Muscle of arm (tissue), 14 donors: ENCODE measurements at places on chromosomes 4 and X.

GRCh38 chrX:149825424-149825823 lies 43.7 kb downstream of the MAGEA9 start:
- DNase-seq, result no peak

GRCh38 chr4:70681704-70682103 lies 6.6 kb upstream of the UTP3 start:
- DNase-seq, result no peak

GRCh38 chr4:130395871-130396270 lies 1299.9 kb downstream of the C4orf33 start:
- no peak for DNase-seq

- DNase-seq, result no peak
Measured at GRCh38 chr4:11748164-11748872, 319.6 kb upstream of the HS3ST1 start.

DNA sequence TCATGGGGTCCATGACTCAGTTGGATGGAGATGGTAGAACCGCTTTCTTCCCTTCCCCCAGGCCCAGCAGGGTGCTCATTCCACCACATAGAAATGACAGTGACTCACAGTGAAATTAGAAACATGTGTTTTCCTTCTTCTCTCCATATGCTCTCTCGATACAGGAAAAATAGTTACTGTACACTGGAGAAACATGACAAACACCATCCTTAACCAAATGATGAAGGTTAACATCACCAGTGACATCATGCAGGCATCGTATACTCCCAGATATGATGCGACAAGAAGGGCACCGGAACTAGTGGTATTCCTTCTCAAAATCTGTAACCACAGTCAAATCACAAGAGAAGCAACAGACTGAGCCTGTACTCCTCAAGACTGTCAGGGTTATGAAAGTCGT lies 11.7 kb upstream of the RAB40A start:
- DNase-seq, result no peak

- peak; percentile 26 for DNase-seq
Measured at GRCh38 chrX:107629540-107629909, 1.2 kb downstream of the PRPS1 start.

DNA sequence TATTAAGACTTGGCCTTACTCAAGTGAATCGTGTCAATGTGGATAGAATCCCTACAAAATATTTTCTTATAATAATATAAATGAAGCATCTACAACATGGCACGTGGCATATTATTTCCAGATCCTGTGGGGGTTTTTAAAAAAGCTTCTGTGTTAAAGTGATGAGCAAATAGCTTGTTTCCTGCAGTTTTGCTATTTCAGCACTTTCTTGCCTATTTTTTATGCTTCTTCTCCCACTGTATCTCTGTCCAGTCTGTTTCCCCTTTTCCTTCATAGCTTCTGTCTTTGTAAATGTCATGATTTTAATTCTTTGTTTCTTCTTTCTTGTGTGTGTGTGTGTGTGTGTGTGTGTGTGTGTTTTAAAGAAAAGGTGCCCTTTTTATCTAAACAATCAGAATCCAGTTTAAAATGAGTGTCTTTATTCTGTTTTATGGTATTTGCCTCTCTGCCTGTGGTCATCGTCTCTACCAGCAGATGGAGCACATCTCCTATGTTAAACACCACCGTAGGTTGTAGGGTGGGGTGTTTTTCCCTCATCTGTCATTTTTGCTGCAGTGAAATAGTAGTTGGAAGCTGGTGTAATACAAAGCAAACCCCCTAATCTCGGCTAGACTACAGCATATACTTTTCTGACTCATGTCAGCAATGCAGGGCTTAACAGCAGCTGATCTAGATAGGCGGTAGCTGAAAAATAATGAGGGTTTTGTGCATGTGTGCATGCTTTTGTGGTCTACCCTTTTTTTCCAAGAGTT lies 33.1 kb downstream of the FTHL17 start:
- DNase-seq, result peak; percentile 55

DNA sequence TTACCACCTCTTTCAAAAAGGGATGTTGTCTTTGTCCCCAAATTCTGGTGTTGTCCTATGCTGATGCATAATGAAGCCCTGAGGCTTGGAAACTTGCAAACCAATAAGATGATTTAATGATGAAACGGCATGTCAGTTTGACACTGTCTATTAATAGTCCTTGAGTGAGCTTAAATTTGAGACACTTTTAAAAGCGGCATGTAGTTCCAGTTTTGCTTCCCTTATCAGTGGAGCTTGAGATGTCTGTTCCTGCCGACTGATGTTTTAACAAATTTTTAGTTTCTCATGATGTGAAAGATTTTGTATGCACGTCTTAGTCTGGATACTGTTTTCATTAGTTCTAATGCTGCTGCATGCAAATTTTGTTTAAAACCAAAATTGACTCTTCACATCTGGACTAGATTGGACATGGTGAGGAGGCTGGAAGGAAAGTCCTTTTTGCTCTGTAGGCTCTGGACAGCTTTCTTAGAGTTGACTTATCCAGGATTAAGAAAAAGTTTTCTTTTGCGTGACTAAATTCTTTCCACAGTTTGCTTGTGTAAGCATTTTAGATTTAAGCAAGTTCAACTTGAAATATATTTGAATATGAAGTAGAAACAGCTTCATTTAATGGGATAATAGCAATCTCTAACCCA lies 11.7 kb downstream of the C1GALT1C1 start:
- no peak for DNase-seq

DNA sequence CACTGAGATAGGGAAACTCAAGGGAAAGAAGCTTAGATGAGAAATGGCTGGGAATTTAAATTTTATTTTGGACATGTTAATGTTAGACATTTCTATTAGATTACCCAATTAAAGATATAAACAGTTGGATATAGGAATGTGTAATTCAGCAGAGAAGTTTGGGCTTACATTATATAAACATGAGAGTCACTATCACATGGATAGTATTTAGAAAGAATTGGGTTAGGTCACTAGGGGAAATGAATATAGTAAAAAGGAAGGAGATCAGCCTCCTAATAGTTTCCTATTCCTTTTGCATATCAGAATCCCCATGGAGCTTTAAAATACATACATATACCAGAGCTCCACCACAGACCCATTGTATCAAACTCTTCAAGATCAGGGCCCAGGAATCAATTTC lies 19.6 kb upstream of the CXCL5 start:
- no peak for DNase-seq

DNA sequence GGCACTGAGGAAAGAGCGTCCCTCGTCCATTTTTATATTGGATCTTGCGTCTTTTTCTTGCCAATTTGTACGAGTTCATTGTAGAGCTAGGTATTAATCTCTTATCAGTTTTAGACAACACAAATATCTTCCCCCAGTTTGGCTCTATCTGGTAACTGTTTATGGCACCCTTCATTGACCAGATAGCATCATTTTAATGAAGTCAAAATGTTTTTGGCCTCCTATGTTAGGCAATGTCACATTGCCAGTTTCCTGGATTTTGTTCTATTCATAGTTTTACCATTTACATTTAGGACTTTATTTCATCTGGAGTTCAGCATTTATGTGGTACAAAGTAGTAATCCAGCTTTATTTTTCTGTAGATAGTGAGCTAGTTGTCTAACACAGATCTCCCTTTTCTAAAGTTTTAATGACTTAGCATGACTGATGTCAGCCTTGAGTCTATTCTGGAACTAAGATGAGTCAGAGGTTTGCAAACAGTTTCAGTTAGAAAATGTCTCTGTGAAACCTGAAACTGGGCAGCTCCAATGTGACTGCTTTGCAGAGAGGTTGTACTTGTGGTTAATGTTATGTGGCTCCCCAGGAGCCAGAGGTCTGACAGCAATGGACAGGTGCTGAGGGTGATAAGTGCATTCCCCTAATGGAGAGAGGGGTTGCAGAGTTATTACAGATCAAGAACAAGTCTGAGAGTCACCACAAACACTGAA lies 5.3 kb upstream of the STBD1 start:
- peak; percentile 13 for DNase-seq

DNA sequence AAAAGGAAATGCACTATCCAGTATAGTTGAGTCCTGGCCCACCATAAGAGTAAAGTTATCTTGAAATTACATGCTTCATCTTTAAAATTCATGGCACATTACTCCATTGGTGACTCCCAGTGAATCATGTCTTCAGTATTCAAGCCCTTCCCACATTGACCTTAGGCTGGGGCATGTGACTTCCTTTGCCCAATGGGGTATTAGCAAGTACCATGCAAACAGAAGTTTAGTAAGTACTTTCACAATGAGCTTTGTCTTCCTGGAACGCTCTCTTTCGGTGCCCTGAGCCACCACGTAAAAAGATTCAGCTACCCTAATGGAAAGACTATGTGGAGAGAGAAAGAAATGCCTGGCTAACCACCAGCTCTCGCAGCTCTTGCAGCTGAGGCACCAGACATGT lies 235.4 kb downstream of the HNRNPD start:
- no peak for DNase-seq

- DNase-seq, result no peak
Measured at GRCh38 chrX:68376373-68376772, 56.9 kb downstream of the OPHN1 start.

- DNase-seq, result no peak
Measured at GRCh38 chrX:133884430-133885394, 100.7 kb downstream of the GPC3 start.

GRCh38 chr4:69753686-69754085 lies 6.7 kb downstream of the SULT1B1 start:
- DNase-seq, result no peak

DNA sequence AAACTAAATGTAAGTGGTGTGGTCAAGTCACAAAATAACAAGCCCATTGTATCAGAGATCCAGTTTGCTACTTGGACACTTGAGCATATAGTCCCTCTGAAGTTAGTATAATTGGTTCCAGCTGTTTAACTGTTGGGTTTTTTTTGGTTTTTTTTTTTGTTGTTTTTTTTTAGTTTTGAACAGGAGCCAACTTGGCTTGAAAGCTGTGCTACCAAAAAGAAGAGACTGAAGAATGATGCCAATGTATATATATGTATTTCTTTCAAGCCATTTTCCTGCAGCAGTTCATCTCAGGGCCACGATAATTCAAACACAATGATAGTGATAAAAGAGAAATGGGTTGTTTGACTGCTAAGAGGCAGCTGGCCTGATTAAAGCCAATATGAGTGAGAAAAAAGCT lies 138.3 kb downstream of the PCDH18 start:
- peak; percentile 38 for DNase-seq

- no peak for DNase-seq
Measured at GRCh38 chr4:2330091-2331042, 68.5 kb upstream of the MXD4 start.

DNA sequence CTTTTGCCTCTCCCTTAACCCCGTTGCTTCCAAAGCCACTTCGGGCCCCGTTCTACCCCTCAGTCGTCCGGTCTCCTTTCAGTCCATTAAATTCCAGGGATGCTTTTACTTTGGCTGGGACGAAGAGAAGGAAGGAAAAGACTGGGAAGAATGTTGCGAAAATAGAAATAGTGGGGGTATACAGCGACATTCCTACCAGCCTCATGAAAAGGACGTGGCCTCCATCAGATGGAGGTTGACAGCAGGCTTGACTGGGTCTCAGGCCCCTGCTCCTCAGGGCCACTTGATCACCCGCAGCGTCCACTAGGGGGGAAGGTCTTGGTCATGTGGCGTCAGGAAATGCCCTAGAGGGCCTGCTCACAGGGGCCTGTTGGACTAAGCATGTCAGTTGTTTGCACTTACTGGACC lies 657 bp upstream of the ANKRD50 start:
- DNase-seq, result no peak

DNA sequence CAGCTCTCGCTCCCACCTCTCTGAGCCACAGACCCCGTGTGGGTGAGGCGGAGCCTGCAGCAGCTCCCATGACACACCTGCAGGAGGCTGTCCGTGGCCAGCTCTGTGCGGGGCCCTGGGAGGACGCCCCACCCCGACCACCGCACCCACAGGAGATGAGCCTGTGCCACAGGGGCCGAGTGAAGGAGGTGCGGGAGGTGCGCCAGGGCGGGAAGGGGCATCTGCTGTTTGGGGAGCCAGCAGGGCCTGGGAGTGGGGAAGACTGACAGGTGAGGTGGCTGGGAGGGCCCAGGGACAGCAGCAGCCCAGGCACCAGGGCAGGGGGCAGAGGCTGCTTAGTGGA lies 52.0 kb downstream of the ACOX3 start:
- DNase-seq, result no peak

GRCh38 chr4:150367326-150367725 lies 214.6 kb upstream of the MAB21L2 start:
- no peak for DNase-seq

DNA sequence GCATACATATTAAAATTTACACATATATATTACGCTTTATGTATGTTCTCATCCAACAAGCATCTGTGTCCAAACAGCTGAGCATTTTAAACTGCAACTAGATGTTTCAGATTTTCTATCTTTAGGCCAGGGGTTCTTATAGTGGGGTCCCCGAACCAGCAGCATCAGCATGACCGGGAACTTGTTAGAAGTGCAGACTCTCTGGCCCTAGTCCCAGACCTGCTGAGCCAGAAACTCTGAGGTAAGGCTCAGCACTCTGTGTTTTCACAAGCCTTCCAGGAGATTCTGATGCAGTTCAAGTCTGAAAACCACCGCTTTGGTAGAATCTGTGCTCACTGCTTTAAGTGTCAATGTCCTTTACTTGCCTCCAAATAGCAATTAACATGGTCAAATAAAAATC lies 266.2 kb upstream of the CASK start:
- DNase-seq, result peak; percentile 50

- DNase-seq, result peak; percentile 88
Measured at GRCh38 chrX:115344885-115345614, 55.5 kb downstream of the LUZP4 start.
